AG04450 (cell line): ENCODE measurements at places on chromosomes 11 and 22.

DNA sequence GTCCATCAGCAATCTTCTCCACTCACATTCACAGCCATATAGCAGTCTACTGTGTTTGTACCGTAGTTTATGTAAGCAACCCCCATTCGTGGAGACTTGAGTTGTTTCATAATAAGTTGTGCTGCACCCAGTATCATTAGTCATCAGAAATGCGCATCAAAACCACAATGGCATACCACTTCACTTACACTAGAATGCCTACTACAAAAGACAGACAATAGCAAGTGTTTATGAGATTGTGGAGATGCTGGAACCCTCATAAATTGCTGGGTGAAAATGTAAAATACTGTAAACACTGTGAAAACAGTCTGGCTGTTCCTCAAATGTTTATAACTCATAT, 133.3 kb downstream of the ATXN10 start:
- DNase-seq = peak; percentile 92

DNA sequence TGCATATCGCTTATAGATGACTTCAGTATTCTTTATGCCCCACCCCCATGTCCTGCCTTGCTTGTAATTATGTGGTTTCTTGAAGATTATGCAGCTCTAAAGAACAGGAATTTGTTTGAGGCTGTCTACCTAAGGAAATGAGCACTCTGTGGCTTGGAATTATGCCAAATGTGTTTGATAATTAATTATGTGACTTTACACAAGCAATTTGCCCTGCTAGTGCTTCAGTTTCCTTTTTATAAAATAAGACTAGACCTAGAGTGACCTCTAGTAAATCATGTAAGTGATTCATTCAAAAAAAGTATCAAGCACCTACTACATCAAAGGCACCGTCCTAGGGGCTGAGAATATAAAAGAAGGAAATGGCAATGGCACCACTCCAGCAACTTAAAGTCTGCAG, 491.5 kb upstream of the KIRREL3 start:
- no peak for DNase-seq

DNA sequence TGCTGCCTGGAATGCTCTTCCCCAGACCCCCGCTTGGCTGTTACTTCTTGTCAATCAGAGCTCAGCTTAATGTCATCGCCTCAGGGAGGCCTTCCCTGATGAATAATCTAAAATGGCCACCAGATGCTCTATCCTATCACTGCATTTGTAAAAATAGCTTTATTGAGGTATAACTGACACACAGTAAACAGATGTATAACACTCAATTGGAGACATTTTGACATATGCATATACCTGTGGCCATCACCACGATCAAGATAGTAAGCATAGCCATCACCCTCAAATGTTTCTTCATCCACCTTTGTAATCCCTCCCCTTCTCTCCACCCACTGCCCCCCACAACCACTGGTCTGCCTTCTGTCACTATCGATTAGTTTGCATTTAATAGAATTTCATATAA, 36.6 kb upstream of the NECTIN1 start:
- DNase-seq = no peak

GRCh38 chr22:30609260-30610185, 2.5 kb downstream of the TCN2 start:
- peak; percentile 55 for DNase-seq

GRCh38 chr11:117117681-117118080, 19.5 kb upstream of the SIK3 start:
- no peak for DNase-seq

DNA sequence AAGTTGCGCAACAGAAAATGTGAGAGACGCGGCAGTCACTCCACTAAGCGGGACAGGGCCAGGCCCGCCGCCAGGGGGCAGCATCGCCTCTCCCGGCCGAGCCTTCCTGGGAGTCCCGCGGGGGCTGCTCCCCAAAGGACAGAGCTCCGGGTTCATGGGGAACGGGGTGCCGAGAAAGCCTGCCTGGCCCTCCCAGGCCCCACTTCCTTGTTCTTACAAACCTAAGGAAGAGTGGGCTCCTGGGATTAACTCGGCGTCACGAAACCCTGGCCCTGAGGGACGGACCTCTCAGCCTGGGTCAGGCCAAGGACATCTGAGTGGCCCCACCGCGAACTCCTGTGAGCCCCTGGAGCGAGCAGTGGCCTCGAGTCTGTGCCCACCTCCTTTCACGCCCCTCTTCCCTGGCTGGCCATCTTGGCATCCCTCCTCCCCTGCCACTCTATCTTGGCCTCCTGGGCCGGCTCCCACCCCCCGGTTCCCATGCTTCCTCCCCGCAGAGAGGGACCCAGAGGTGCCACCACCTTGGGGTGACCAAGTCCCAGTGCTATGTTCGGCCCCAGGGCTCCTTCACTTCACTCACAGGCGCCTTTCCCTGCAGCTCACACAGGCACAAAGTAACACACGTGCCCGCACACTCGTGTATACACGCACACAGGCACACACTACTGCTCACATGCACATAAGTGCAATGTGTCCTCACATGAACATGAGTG, 99.9 kb upstream of the FGF3 start:
- no peak for DNase-seq

DNA sequence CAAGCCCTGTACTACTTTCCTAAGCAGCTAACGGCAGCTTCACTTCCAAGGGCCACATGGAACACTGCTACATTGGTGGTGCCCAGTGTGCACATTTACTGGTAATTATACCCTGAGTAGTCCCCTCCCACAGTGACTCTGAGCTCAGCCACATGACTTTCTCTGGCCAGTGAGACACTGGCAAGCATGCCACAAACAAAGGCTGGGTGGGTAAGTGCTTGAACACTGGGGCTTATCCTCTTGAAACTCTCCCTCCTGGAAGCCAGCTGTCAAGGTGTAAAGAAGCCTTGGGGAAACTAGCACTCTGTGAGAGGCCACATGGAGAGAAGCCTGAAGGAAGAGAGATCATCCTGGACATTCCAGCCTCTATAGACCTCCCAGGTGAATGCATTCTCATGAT, 54.4 kb upstream of the DRD2 start:
- no peak for DNase-seq

DNA sequence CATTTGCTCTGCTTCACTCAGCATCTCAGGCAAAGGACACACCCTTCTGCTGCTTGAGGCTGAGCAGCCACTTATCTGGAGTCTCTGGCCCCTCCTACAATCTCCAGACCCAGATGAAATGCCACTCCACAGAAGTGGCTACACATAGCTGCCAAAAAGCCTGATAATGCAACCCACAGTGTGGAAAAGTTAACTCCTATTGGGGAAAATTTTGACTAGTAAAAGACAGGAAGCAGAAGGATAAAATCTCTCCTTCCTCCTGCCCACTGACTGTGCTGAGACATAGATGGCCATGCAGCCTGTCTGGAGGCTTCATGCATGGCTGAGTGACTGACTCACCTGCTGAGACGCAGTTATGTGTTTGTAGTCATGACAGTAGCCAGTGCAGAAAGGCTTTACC, 92.3 kb upstream of the TEAD1 start:
- peak; percentile 38 for DNase-seq

DNA sequence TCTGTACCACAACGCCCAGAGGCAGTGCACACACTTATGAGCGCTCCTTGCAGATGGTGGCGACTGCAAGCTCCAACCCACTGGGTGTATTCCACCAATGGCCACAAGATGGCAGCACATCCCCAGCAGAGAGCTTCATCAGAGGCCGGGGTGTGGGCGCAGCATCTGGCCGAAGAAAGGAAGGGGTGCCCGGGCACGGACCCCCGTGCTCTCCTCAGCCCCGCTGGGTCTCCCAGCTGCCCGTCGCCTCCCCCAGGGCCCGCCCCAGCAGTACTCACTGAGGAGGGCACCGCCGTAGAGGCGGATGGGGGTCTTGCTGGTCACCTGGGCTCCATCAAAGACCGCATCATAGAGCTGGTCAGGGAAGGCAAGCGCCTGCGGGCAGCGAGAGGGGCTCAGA, 14.2 kb downstream of the TP53I11 start:
- DNase-seq = peak; percentile 59

- no peak for DNase-seq
These were observed 40.8 kb upstream of the PCF11 start for GRCh38 chr11:83116015-83116641.

DNA sequence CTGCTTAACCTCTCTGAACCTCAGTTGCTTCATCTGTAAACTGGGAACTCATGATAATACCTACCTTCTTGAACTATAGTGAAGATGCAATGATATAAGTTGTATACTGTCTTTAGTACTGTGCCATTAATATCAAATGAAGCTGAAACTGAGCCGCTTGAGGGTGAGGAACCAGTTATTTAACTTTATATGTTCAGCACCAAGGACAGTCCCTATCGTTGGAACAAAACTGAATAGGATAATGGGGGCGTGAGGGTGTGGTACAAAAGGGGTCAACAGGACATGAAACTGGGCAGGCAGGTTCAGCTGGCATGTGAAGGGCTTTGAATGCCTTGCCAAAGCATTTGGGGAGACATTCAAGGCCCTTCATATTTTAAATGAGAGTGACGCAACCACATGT, 112.6 kb downstream of the C11orf91 start:
- no peak for DNase-seq

DNA sequence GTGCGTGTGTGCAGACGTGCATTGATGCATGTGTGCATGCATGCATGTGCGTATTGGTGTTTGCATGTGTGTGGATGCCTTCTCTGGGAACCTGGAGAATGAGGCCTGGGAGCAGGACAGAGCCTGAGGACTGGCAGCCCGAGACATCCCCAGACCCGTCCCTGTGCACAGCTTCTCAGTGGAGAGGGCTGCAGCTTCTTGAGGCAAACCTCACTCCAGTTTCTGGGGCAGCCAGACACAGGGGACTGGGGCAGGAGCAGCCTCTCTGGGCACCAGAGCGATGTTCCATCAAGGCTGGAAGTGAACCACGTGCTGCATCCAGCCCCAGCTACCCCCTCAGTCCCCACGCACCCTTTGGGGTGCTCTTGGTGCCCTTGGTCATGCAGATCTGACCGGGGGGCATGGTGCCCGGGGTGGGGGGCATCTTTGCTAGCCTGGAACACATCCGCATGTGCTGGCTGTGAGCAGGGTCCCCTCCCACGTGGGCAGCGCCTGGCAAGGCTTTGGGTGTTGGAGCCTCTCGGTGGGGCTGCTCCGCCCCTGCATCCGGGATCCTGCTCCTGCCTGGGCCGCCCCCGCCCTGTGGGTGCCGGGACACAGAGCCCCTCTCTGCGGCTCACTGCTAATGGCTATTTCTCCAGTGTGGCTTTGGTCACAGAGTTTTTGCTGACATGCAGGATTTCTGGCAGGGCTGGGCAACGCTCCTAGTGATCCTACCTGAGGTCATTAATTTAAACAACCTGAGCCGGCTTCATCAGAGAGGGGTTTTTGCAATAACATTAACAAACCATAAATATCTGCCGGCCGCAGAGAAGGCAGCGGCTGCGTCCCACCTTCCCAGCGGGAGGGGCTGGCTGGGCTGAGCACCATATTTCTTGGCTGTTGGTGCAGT, 434.7 kb downstream of the TBC1D22A start:
- DNase-seq = no peak

DNA sequence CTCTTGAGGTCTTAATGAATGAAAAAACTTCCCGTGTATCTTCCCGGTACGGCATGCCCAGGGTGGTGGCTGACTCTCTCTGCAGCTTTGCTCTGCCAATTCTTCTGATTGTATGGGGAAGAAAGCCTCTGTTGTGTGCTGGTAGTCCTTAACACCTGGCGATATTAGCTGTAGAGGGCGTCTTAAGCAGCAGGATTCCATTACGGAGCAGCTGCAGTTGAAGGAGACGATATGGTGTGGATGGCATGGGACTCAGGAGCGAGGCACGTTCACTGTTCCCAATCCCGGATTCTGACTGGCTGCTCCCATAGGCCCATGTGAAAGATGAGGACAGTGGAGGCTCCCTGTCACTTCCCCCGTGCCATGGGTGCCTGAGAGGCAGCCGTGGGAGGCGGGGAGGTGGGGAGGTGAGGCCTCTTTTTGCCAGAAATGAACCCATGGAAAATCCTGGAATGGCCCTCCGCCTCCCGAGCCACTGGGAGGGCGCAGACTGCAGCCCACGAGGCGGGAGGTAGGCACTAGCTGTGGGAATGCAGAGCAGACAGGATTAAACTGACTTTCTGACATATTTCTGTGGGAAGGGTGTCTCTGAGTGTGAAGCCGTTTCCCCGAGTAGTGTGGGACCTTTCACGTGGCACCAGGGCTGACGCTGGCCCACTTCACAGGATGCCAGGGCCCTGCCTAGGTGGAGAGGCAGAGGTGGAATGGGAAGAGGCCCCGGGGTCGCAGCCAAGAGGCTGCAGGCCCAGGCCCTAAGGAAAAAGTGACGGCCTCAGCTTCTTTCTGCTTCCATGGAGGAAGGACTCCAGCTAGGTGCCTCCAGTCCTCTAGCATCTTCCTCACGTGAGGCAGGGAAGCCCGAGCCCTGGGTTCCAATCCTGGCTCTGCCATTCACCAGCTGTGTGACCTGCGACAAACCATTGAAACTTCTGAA, 121.4 kb upstream of the CD82 start:
- no peak for DNase-seq

- DNase-seq = no peak
These were observed 5.1 kb upstream of the SLC22A8 start for GRCh38 chr11:63020671-63021291.

DNA sequence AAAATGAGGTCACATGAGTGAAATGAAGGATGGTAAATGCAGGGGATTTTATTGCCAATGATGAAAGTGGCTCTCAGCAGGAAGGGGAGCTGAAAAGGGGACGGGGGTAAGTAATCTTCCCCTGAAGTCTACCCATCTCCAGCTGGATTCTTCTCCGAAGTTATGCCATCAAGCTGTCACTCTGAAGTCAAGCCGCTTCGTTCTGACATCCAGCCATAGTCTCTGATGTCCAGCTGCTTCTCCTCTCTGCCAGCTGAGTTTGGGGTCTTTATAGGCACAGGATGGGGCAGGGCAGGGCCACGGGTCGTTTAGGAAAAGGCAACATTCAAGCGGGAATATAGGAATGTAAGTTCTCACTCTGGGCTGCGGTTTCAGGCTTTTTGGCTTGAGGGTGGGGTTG, 181.9 kb upstream of the ANO3 start:
- no peak for DNase-seq

DNA sequence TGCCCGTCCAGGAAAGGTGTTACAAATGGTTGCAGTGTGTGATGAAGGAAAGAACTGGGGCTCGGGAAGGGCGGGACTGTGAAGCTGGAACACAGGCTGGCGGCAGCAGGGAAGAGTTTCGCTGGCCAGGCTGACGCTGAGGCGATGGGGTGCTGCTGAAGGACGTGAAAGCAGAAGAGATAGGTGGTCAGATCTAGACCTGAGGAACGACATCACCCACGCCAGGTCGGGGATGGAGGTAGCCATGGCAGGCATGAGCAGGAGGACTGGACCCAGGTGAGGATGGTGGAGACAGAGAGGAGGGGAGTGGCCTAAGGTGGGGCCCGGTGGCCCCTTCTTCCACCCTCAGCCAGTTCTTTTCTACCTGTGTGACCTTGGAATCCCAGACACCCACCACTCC, 9.1 kb downstream of the CDC42EP2 start:
- DNase-seq = no peak
